ENCODE measurements at places on chromosomes 7 and 10. TPM values are rescaled to one million over a fixed set of nuclear protein-coding genes. Genes with fewer than 3 reads are reported as not detected.

SHH gene
- 0.14 TPM for total RNA-seq

CPXM2 gene
- not detected for total RNA-seq

LRRD1 gene
- total RNA-seq, result 0.09 TPM

GRCh38 chr7:143395187-143396149 is 13.2 kb downstream of the EPHA1 start:
- no peak overlapping the region for H3K27ac ChIP-seq
- H3K27me3 ChIP-seq, result no peaks in the 10 kb centered on the region
- no peak overlapping the region for H3K4me3 ChIP-seq
- H3K36me3 ChIP-seq, result peaks cover 16% of the 10 kb centered on the region
- DNase-seq, result no peak

- H3K27me3 ChIP-seq, result no peaks in the 10 kb centered on the region
- H3K4me1 ChIP-seq, result peaks cover 18% of the 10 kb centered on the region
- H3K27ac ChIP-seq, result no peak overlapping the region
- no peak overlapping the region for H3K4me3 ChIP-seq
- DNase-seq, result no peak
Observed at GRCh38 chr7:141744131-141744530, 6.0 kb downstream of the SSBP1 start.

GRCh38 chr7:55366461-55367070 is 1.4 kb downstream of the LANCL2 start:
- H3K36me3 ChIP-seq, result peaks cover 12% of the 10 kb centered on the region
- DNase-seq, result no peak
- peaks cover 18% of the 10 kb centered on the region for H3K4me1 ChIP-seq
- peak overlapping the region; percentile 98 for H3K27ac ChIP-seq
- H3K4me3 ChIP-seq, result peak overlapping the region; percentile 97

- DNase-seq, result peak; percentile 15
- no peaks in the 10 kb centered on the region for H3K27me3 ChIP-seq
- peak overlapping the region; percentile 74 for H3K27ac ChIP-seq
Observed at GRCh38 chr7:75596727-75597614, 104.9 kb downstream of the SPDYE5 start.
